ENCODE measurements at places on chromosomes 3 and 15. TPM values are rescaled to one million over a fixed set of nuclear protein-coding genes. Genes with fewer than 3 reads are reported as not detected.

GUCA1C gene
- not detected for total RNA-seq

ASTE1 gene
- total RNA-seq = 8.5 TPM

CCDC71 gene
- 16.1 TPM for total RNA-seq

ZNF619 gene
- total RNA-seq = 6.7 TPM

C3orf85 gene
- total RNA-seq = not detected

ZFYVE19 gene
- total RNA-seq = 13.9 TPM

CRABP1 gene
- total RNA-seq = not detected

GPR149 gene
- total RNA-seq = not detected

ST6GAL1 gene
- 59.5 TPM for total RNA-seq

GOLGA8T gene
- 0.20 TPM for total RNA-seq

RBM6 gene
- 43.2 TPM for total RNA-seq

GOLGA8J gene
- not detected for total RNA-seq

RFTN1 gene
- 30.1 TPM for total RNA-seq

LEKR1 gene
- total RNA-seq = 0.32 TPM

KLHDC8B gene
- total RNA-seq = 41.0 TPM

CCR8 gene
- not detected for total RNA-seq

RNU6-1 gene
- not detected for total RNA-seq

TEX55 gene
- not detected for total RNA-seq

ANKUB1 gene
- not detected for total RNA-seq

SAMMSON gene
- total RNA-seq = not detected

SLC12A8 gene
- total RNA-seq = 0.20 TPM

Measured in pulmonary artery endothelial cell (primary cell).